ENCODE measurements at places on chromosomes 6 and 20.

DNA sequence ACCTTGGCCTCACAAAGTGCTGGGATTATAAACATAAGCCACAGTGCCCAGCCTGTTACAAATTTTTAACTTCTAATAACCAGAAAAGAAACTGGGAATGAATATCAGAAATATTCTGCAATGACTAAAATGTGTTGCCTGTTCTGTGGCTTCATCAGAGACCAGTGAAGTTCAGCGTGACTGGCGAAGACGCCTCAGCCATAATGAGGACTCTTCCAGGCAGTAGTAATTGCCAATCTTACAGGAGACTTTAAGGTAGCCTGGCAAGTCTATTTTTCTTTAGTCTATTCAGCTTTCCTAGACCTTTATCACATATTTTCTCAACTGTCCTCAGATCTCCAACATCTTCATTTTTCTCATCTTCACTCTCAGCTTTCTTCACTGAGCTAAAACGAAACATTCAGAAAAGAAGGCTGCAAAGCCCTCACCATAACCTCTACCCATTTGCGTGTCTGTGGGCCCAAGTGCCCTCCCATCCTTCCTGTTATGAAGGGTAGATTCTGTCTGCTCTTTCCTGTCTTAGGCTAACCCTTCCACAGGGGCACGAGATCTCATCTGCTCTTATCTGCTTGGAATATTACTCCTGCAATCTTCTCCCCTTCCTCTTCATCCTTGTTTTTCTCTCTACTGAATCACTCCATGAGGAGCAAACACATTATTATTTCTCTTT, 42.0 kb upstream of the OLIG3 start:
- no peak for DNase-seq

DNA sequence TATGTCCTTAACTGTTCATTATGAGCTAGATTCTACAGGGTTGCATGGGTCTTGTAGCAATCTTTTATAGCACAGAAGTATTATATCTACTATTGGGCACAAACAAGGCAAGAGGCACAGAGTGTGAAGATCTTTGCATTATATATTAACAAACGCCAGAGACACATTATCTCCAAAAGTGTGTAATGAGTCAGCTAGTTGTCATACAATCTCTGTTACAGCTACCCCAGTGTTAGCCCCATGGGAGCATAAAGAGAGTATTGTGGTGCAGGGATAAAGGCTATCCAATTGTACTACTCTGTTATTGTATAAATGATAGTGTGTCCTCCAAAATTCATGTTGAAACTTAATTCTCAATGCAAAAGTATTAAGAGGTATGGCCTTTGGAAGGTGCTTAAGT, 148.4 kb upstream of the RIMS1 start:
- no peak for DNase-seq

DNA sequence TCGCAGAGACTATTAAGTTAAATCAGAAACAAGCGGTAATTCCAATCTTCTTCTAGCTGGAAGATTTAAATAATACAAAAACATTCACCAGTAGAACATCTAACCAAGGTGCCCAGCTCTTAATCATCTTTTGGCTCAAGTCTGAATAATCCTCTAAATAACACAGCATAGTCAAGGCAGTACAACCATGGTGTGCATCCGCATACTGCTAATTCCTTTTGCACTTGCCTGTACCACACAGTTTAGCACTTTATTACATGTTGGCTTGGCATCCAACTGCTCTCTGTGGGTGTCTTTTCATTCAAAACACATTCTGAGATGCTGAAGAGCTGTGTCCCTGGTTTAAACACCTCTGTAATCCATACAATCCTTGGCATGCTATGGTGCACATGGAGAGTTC, 42.3 kb downstream of the VGLL2 start:
- no peak for DNase-seq

DNA sequence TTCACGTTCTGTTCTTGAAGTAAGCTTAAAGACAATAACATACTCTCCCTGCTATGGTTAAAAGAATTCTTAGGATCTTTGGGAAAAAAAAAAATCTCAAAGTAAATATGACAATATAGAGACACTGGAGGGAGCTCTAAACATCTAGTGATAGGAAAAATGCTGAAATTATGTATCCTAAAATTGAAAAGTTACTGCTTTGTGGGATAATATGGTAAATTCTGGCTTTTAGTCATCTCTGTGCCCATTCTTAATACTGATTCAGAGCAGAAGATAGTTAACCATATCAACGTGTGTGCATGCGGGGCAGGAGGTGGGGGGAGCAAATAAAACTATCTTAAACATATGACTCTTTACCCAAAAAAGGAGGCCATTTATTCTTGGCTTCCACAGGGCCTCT, 165.4 kb downstream of the GMPR start:
- DNase-seq = no peak

DNA sequence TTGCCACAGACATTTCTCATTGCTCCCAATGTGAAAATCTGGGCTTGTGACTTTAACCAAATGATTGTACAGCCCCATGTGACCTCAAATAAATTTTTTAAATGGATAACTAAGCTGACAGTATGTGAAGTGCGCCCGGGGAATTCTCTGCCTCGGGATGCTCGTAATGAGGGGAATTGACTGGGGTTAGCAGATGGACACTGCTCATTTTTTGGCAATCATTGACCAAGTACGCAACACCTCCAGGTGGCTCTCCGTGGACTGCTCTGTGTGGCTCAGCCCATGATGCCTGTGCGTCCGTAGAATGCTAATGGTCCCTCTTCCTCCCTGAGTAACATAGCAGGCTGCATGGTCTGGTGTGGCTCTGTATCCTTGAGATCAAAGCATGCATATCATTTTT, 42.4 kb downstream of the FARS2 start:
- DNase-seq = no peak

Measured in NCI-H226 (cell line).